Urinary bladder (tissue), 4 donors: ENCODE measurements at places on chromosomes 13 and 19. TPM values are rescaled to one million over a fixed set of nuclear protein-coding genes. Genes with fewer than 3 reads are reported as not detected.

DNA sequence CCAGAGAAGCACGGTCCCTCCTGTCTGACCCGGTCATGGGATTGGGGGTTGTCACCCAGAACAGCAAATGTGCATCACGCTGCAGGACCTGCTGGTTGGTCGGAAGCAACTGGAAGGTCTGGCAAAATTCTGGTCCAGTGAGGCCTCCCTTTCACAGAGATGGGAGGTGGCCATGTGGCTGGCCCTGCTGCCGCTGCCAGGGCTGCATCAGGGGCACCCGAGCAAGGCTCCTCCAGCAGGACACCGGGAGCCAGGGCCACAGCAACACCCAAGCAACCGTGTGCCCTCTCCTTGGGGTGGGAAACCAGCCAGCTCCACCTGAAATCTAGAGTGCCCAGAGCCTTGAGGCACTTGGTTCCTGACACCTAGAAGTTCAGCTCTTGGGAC, 11.5 kb upstream of the GAS6 start:
- DNase-seq = no peak

BST2 gene
- polyA plus RNA-seq = 103 TPM

CGB5 gene
- polyA plus RNA-seq = not detected

GRCh38 chr19:53196777-53197396, 3.7 kb upstream of the ZNF665 start:
- DNase-seq = peak; percentile 80

NLRP11 gene
- polyA plus RNA-seq = not detected
